GM03348 (cell line): ENCODE measurements at places on chromosomes 3 and 15.

- DNase-seq, result no peak
These were observed 33.3 kb upstream of the FGD5 start for GRCh38 chr3:14785207-14786155.

GRCh38 chr15:80418892-80419537, 14.8 kb downstream of the ARNT2 start:
- peak; percentile 75 for DNase-seq

DNA sequence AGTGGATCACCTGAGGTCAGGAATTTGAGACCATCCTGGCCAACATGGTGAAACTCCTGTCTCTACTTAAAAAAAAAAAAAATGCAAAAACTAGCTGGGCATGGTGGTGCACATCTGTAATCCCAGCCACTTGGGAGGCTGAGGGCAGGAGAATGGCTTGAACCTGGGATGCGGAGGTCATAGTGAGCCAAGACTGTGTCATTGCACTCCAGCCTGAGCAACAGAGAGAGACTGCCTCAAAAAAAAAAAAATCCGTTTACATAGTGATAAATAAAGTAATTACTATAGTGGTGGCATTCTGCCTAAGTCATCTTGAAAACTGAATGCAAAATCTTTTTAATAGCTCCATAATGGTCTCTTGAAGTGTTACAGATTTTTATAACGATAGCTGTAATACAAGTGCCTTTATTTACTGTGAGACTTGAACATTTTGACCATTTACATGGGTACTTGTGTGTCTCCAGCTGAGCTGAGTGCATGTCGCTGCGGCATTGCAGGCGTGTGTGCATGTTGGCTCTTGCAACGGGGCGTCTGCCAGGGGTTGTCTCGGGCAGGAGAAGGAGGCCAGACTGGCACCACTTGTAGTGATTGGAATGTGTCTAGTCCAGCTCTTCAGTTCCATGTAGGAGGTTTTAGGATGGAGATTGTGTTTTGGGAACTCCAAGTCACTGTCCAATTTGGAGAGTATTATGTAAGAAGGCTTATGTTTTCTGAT, 111.9 kb downstream of the IGF1R start:
- peak; percentile 26 for DNase-seq

- no peak for DNase-seq
These were observed 43.1 kb downstream of the DNAJB8 start for GRCh38 chr3:128423525-128424147.

DNA sequence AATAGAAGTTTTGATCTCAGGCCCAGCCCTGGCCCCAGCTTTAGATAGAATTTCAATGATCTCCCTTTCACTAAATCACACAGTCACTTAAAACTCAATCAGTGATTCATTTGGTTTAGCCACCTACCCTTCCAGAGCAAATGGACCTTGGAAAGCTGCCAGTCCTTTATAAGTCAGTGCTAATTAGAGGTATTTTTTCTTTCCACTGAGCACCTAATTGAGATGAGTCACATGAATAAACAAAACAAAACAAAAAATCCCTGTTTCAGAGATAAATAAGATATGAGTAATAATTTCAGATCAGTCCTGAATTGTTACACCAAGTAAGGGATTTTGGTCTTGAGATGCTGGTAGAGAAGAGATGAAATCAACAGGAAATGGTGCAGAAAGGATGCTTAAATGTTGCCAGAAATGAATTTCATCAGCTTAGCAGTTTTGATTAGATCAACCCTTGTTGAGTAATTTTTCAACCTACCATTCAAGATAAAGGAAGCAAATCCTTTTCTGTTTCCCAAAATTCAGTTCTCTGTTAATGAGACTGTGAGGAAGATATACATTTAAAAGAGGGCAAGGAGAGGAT, 352.0 kb upstream of the COL8A1 start:
- peak; percentile 13 for DNase-seq

GRCh38 chr3:64921281-64922065, 233.7 kb upstream of the ADAMTS9 start:
- no peak for DNase-seq

- DNase-seq, result no peak
These were observed 249.9 kb downstream of the DOCK3 start for GRCh38 chr3:50924638-50925037.

DNA sequence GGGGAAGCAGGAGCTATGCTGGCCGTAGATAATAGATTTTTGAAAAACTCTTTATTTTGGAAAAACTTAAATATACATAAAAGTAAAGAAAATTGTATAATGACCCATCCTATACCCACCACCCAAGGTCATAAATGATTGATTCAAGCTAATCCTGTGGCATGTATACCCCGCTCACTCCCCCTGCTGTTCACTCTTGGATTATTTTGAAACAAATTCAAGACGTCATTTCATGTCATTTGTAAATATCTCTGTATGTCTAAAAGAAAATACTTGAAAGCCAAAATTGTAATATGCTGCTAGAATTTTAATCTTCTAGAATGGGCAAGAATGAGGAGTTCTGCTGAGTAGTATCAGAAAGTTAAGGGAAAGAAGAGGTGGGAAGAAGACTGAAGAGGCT, 241.7 kb downstream of the FEZF2 start:
- peak; percentile 30 for DNase-seq

DNA sequence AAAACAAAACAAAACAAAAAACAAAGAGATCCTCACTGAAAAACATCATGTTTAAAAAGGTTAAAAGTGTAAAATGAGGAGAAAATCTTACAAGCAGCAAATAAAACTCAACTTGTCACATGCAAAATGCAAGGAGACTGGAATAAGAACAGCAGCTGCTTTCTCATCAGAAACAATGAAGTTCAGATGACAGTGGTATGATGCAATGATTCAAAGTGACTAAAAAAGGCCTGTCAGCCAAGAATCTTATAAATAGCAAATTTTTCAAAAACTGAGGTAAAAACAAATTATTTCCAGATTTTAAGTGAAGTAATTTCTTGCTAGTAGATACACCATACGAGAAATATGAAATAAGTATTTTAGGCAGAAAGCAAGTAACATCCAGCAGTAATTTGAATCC, 68.6 kb upstream of the EPHA3 start:
- DNase-seq, result peak; percentile 11

GRCh38 chr3:136464502-136464901, 214.4 kb downstream of the PCCB start:
- no peak for DNase-seq

GRCh38 chr3:72288955-72289691, 504.2 kb upstream of the PROK2 start:
- peak; percentile 82 for DNase-seq

- DNase-seq, result no peak
These were observed 115.1 kb downstream of the CNTN6 start for GRCh38 chr3:1207904-1208303.

DNA sequence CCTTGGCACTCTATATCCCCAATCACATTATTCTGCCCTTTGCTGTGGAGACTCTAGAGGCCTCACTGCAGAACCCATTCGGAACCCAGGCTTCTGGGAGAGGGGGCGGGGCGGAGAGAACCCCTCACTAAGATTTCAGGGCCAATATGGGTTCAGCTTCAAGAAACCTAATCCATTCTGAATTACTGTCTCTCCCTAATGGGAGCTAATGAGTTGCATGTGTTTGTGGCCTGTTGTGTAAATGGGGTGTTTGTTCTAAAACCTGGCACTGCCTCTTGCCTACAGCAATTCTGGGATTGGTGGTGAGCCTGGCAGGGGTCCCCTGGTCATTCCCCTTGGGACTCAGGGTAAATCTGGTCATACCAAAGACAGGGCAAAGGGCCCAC, 605 bp upstream of the RASL12 start:
- DNase-seq, result no peak
